Stimulated activated CD8-positive, alpha-beta memory T cell treated with anti-CD3 and anti-CD28 coated beads, Interleukin-7, amount 100 ng/mL, for 4 hours (primary cell): ENCODE measurements at places on chromosomes 13 and 19.

DNA sequence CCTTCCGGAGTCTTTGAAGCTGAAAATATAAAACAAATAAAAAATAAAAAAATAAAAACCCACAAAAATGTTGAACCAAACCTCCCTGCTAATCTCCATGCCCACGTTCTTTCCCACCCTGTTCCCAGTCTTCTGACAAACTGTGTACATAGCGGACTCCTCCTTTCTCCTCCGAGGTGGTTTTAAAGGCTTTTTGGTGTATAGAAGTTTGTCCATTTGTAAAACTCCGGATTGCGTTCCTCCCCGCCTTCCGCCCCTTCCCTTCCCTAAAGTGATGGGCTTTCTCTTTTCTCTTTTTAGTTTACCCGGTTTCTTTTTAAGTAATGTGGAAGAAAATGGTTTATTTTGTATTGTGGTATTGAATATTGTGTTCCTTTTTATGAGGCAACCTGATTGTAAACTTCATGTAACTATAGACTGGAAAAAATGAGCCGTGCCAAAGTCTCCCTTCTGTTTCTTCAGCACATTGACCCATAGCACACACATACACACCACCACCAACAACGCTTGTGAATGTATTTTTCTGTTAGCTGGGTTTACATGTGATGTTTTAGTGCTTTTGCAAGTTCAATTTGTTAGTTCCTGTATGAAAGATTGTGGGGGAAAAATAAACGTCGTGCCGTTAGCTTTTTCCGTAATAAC is 4.4 kb downstream of the ZIC2 start:
- DNase-seq: no peak

GRCh38 chr13:106533943-106534638 is 1.4 kb downstream of the EFNB2 start:
- no peak for DNase-seq

DNA sequence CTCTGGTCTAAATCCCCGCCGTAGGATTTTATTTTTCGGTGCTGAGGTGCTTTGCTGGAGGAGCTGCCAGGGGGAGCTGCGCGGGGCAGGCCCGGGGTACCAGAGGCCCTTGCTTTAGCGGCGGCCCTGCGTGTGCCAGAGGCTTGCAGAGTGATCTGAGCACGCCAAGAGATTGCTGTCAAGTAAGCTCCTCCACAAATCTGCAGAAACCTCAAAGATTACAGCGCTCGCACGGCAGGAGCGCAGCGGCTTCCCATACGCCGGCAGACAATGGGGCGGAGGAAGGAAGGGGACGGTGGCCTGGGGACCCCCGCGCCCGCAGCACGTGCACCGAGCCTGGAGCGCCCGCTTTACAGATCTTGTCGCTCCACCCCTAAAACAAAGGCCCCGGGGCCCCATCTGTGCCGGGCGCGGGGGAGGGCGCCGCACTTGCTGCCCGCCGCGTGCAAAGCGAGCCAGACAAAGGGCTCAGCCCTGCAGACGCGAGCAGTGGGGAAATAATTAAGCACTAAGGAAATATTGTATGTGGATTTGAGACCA is 9.1 kb upstream of the C19orf12 start:
- DNase-seq: no peak

- no peak for DNase-seq
Observed at GRCh38 chr19:23415561-23416191, 20.4 kb upstream of the ZNF91 start.

DNA sequence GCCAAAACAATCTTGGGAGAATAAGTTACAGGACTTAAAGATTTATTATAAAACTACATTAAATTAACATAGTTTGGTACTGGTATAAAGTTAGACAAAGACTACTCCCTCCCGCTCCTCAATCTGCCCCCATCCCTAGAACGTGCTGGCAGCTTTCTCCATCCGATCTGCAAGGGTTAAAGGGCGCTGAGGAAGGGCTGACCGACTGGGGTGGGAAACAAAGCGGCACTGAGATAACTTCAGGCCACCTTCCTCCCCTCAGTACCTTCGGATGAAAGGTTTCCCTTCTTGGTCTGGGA is 790 bp upstream of the SUGT1 start:
- no peak for DNase-seq

DNA sequence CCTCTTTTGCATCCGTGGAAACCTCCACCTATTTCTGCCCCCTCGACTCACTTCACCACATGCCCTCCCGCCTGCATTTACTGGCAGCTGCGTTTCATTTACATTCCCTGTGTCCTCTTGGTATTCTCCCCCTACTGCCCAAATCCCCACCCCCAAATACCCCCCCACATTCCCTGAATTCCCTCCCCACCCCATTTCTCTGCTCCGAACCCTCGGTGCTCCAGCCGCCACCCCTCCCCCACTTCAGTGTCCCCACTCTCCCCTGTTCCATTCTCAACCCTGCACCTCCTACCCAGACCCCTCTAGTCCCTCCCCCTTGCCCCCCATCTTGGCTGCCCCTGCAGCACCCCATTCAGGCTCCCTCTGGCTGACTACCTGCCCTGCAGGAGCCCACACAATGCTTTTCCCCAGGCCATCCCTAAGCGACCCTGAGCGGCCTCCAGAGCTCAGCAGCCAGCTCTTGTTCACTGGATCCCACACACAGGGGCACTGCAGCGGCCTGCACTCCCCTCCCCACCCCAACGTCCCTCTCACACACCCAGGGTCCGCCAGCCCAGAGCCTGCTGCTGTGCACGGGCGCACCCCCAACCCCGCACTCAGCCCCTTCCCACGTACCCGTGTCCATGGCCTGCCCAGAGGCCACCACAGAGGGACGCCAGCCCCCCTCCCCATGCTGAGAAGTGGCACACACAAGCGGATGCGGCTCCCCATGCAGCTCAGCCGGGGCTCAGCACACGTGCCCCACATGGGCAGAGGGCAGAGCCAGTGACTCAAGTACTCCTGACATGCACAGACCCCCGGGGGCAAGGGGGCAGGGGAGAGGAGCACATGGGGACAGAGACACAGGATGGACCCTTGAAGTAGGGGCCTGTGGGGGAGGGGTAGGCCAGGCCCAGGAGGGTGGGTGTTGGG is 26.3 kb downstream of the SHANK1 start:
- no peak for DNase-seq

DNA sequence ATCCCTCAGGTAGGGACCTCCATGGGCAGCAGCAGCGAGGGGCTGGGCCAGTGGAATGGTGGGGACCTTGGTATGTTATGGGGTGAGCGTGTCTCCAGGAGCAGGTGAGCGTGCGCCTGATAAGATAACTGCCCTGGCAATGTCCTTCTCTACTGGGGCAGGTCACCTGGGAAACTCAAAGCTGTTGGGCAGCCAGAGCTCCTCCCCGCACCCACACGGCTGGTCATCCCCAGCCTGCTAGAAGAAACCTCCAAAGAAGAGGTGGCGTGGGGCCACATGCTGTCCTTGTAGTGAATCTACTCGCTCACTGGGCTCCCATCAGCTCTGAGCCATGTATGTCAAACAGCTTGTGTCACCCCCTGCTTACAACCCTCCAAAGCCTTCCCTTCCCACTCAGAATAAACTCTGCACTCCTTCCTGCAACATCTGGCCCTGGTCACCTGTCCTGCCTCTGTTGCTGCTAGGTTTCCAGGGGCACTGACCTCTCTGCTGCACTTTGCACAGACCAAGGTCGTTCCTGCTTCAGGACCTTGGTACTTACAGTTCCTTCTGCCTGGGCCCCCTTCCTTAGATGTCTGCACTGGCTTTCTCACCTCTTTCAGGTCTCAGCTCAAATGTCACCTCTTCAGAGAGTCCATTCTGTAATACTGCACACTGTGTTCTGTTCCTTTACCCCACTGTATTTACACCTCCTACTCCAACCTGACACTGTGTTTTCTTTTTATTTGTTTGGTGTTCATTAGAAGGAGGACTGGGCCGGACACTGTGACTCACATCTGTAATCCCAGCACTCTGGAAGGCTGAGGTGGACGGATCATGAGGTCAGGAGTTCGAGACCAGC is 1.8 kb upstream of the ATP4A start:
- no peak for DNase-seq

- DNase-seq: no peak
Observed at GRCh38 chr13:112700291-112701060, 10.6 kb downstream of the ATP11A start.

GRCh38 chr13:51829568-51829899 is 15.4 kb downstream of the TMEM272 start:
- no peak for DNase-seq

DNA sequence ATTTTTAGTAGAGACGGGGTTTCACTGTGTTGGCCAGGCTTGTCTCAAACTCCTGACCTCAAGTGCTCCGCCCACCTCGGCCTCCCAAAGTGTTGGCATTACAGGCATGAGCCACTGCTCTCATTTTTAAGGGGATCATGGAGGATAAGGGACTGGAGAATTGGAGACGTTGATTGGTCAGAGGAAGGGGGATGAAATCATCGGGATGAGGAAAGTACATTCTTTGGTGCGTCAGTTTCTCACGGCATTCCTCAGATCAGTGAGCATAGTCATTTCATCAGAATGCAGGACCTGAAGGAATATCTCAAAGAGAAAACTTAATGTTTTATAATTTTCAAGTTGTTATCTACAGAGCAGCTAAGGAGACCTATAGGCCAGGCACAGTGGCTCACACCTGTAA is 14.0 kb downstream of the ZNF114 start:
- DNase-seq: no peak

DNA sequence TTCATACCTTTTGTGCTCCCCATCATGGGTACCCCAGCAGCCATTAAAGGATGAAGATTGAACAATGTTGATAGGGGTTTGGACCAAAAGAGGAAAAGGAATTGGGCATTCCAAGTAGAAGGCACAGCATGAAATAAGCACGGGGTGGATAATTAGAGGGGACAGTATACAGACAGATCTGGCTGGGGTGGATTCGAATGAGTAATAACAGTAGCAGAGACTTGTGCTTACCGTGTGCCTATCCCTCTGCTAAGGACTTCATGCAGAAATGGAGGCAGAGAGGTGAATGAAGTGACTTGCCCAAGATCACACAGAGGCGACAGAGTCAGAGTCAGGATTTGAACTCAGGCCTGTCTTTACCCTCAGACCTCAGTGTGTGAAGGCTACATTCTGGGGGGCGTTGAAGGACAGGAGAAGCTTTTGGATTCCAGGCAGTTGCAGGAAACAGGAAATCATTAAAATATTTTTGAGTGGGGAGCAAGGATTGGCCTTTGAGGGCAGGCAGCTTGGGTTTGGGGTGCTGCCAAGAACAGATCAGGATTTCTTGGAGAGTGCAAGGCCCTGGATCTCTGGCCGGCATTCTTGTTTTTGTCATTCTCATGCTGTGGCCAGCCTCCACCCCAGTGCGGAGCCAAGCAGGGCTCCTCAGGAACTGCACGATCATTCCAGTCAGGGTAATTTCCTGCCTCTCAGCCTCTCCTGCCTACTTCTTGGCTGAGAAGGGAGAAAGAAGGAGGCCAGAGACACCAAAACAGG is 18.7 kb downstream of the PAF1 start:
- no peak for DNase-seq

- peak; percentile 65 for DNase-seq
Observed at GRCh38 chr19:8580710-8581281, 3.6 kb upstream of the MYO1F start.

DNA sequence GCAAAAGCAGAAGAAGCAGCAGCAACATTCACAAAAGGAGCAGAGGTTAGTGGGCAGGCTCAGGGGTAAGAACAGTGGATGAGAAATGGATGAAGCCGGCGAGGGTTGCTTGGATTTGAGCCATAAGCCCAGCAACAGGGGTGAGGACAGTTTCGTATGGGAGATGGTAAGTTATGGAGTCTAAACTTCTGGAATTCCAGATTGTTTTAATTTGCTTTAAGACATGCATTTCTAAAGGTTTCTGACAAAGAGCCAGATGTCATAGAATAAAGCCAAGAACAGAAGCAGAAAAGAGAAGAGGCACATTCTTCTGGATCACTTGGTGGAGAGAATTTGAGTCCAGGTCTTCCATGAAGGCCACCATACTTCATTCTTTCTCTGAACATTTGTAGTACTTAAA is 76.6 kb downstream of the TNFSF11 start:
- DNase-seq: no peak

DNA sequence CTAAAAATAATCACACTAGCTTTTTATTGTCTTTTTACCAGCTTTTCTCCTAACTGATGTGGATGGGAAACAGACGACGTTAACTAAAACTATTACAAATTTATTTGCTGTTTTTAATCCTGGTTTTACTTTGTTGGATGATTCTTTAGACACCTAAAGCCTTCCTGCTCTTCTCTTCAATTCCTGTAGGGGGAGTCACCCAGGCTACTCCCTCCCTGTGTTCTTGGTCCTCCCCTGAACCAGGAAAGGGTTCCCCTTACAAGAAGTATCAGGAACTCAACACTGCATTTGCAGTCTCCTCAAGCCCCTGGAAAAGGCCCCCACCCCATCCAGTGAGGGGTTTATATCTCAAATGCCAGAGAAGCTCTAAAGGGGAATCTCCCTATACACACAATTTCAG is 206.1 kb downstream of the SUCLA2 start:
- no peak for DNase-seq
